ENCODE measurements at places on chromosomes 7 and 10. TPM values are rescaled to one million over a fixed set of nuclear protein-coding genes. Genes with fewer than 3 reads are reported as not detected.

DNA sequence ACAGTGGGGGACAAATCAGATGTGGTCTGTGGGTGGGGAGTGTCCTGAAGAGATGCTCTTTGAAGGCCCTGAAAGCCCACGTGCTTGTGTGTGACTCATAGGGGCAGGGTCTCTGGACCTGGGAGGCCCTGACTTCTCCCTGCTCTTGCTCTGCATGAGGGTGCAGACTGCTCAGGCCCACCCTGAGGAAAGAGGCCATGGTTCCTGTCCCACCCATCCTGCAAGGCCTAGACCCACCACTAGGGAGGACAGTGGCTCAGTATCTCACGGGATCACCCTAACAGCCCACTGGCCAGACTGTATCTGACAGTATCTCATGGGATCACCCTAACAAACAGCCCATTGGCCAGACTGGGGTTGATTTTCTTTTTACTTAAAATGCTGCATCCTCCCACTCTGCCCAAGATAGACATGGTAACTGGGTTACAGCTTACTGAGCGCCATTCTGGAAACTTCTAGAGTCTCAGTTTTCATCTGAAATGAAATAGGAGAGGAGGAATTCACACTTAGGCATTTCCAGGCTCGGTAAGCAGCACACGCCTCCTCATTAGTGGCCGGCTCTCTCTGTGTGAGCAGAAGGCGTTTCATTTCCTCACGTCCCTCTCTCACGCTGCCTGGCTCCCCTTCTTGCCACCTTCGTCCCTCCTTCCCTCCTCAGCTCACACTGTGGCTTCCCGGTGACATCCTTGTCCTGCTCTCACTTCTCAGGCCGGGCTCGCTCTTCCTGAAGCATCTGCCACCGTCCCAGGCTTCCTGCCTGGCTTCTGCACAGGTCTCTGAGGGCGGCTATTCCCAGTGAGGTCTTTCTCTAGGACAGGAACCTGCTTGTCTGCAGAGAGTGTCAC lies 242.6 kb downstream of the GLRX3 start:
- no peak overlapping the region for H3K27ac ChIP-seq
- no peaks in the 10 kb centered on the region for H3K27me3 ChIP-seq
- DNase-seq = peak; percentile 44
- peaks cover 2% of the 10 kb centered on the region for H3K36me3 ChIP-seq
- H3K4me1 ChIP-seq = no peaks in the 10 kb centered on the region

DNA sequence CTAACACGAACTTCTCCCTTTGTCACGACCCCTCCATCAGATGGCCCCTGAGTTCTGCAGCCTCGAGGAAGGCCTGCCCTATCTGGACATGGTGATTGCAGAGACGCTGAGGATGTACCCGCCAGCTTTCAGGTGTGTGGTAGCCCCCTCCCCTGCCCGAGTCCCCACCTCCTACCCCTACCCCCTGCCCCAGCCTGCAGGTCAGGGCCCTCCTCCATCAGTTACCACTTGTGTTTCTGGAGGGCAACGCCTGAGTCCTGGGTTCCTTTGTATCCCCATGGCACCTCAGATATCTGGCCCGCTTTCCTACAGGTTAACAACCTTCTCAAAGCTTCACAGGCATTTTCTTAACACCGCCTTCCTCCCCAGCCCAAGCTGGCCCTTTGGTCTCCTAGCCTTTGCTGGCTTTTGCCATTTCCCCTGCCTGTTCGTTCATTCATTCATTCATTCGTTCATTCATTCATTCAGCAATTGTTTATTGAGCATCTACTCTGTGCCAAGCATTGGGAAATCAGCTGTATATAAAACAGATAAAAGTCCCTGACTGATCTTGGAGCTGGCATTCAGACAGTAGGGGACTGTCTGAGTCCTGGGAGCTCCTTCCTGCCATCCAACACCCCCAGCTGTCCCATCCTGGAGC lies 55.6 kb downstream of the PARP12 start:
- peaks cover 11% of the 10 kb centered on the region for H3K4me1 ChIP-seq
- peaks cover 4% of the 10 kb centered on the region for H3K36me3 ChIP-seq
- no peaks in the 10 kb centered on the region for H3K27me3 ChIP-seq
- DNase-seq = no peak

DNA sequence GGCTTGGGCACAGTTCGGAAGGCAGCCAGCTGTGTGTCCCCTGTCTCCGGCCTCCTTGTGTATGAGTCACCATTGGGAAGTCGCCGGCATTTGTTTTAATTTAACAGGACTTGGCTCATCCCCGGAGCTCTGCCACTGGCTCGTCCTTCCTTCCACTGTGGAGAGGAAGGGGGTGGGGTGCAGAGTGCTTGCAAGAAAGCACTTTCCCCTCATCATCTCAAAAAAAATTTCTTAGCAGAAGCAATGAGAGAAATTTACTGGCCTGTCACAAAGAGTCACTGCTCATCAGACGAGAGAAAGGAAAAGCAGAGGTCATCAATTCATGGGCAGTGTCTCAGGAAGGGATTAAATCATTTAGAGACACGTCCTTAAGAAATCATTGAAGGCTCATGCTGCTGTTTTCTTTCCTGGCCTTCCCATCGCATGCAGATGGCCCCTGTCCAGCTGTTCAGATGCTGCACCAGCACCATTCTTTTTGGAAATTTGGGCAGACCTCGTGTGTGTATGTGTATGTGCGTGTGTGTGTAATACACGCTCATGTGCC lies 93.3 kb downstream of the BMS1 start:
- DNase-seq = no peak
- no peak overlapping the region for H3K27ac ChIP-seq
- H3K4me3 ChIP-seq = no peak overlapping the region

DNA sequence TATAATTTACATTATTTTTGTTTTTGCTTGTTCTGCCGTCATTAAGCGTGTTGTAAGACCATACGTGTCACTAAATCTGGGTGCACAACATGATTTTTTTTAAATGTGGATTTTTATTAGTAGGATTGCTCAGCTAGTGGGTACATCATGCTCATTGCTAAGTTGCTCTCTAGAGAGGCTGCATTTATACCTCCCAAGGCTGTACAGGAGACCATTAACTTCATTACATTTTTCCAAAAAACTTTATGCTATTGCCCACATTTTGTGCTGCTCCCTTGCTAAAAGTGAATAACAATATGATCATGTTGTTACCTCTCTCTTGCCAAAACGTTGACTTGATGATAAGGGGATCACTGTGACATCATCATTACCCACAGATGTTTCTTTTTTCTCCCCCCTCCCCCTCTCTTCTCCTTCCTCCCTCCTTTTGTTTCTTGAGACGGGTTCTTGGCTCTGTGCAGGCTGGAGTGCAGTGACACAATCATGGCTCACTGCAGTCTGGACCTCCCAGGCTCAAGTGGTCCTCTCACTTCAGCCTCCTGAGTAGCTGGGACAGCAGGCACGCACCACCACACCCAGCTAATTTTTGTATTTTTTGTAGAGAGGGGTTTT lies 65.1 kb downstream of the BMPR1A start:
- peaks cover 5% of the 10 kb centered on the region for H3K36me3 ChIP-seq
- H3K4me3 ChIP-seq = no peak overlapping the region
- no peak overlapping the region for H3K27ac ChIP-seq
- peaks cover 8% of the 10 kb centered on the region for H3K4me1 ChIP-seq
- no peaks in the 10 kb centered on the region for H3K27me3 ChIP-seq

DNA sequence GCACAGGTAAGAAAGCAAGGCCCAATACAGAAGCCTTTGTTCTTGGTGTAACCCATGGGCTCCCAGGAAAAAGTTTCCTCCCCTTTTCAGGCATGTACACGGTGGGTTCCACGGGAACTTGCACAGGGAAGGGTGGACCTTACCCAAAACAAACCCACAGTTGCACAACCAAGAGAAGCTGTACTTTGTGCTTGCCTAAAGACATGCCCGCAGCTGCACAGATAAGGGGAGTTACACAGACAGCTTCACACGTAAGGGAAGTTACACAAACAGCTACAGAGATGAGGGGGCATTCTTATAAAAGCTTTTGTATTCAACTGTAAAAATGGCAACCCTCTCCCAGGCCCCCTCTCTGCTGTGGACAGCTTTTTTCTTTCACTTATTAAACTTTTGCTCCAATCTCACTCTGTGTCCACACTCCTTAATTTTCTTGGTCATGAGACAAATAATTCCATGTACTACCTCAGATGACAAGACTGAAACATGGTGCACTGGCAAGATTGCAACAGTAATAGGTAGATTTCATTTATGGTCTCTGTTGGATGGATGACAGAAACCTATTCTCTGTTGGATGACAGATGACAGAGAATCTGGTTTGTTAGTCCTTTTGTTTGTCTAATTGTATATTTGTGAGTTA lies 72.9 kb downstream of the ATE1 start:
- H3K4me1 ChIP-seq = no peaks in the 10 kb centered on the region
- H3K27me3 ChIP-seq = no peaks in the 10 kb centered on the region
- H3K27ac ChIP-seq = no peak overlapping the region
- DNase-seq = no peak

- H3K4me1 ChIP-seq = no peaks in the 10 kb centered on the region
- H3K27me3 ChIP-seq = peaks cover 11% of the 10 kb centered on the region
- DNase-seq = no peak
- no peak overlapping the region for H3K4me3 ChIP-seq
- no peaks in the 10 kb centered on the region for H3K36me3 ChIP-seq
- no peak overlapping the region for H3K27ac ChIP-seq
Observed at GRCh38 chr10:128614802-128615553, 488.8 kb upstream of the MKI67 start.

- H3K4me1 ChIP-seq = peaks cover 29% of the 10 kb centered on the region
- no peak for DNase-seq
- H3K4me3 ChIP-seq = peak overlapping the region; percentile 80
- H3K27me3 ChIP-seq = peaks cover 3% of the 10 kb centered on the region
Observed at GRCh38 chr10:102247734-102248133, 2.4 kb downstream of the GBF1 start.

- no peaks in the 10 kb centered on the region for H3K36me3 ChIP-seq
- no peaks in the 10 kb centered on the region for H3K4me1 ChIP-seq
- no peak for DNase-seq
- H3K27ac ChIP-seq = no peak overlapping the region
Observed at GRCh38 chr10:13496931-13497330, 31.9 kb downstream of the BEND7 start.

DNA sequence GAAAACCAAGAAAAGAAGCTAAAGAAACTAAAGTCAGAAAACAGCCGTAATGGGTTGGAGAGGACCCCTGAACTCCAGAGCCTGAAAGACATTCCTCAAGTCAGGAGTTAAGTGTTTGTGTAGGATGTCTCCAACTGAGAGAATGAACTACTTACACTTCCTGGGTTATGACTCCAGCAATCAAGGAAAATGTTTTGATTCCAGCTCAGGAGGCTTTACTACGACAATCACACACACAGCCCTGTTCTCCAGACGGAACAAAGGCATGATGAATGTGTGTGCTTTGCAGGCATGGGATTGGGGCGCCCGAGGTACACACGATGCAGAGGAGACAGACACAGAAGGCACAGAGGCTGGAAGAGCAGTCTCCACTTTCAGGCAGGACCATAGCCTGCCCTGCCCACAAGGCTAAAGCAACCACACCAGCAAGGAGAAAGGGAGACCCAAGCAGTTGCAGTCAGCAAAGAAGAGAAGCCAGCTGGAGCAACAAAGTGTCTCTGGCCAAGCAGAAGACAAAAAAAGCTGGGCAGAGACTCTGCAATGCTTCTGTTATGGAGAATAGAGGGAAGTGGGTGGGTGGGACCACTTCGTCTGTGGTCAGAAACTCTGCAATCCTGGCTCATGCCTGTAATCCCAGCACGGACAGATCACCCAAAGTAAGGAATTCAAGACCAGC lies 89.1 kb downstream of the GRB10 start:
- H3K4me1 ChIP-seq = peaks cover 6% of the 10 kb centered on the region
- no peak overlapping the region for H3K4me3 ChIP-seq
- H3K27ac ChIP-seq = no peak overlapping the region

DNA sequence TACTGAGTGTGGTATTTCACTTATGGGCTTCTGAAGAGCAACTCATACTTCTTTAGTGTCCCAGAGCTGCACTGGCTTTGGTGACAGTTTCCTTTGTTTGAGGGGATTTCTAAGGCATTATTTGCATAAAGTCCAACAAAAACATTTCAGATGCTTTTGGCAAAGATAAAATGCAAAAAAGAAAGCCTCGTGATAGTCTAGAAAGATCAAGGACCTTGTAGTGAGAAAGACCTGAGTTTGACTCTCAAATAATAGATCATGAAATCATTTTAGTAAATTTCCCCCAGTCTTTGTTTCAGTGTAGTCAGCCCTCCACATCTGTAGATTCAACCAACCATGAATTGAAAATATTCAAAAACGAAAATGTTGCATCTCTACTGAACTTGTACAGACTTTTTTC lies 107.4 kb downstream of the EEPD1 start:
- no peak overlapping the region for H3K27ac ChIP-seq
- no peak overlapping the region for H3K4me3 ChIP-seq
- peaks cover 9% of the 10 kb centered on the region for H3K4me1 ChIP-seq

GRCh38 chr7:22811746-22812280 lies 10.8 kb downstream of the TOMM7 start:
- no peak overlapping the region for H3K27ac ChIP-seq
- no peak overlapping the region for H3K4me3 ChIP-seq
- DNase-seq = no peak
- H3K4me1 ChIP-seq = peaks cover 6% of the 10 kb centered on the region
- H3K27me3 ChIP-seq = no peaks in the 10 kb centered on the region
- H3K36me3 ChIP-seq = peaks cover 21% of the 10 kb centered on the region

DNA sequence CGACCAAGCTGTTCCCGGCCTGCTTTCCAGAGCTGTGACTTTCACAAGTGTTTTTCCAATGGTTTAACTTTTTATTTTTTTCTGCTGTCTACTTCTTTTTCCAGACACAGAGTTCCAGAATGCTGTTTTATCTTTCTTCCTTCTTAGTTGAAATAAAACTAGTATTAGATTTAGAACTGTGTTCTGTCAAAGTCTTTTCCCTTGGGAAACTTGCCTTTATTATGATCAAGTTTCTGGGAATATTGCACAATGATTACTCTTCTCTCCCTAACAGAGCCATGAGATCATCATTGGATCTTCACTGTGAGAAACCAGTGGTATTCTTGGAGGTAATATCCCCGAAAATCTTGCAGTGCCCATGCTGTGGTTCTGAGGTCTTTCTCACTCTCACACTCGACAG lies 104.9 kb upstream of the KCND2 start:
- no peaks in the 10 kb centered on the region for H3K27me3 ChIP-seq
- H3K36me3 ChIP-seq = no peaks in the 10 kb centered on the region
- DNase-seq = no peak
- H3K4me3 ChIP-seq = no peak overlapping the region
- H3K27ac ChIP-seq = no peak overlapping the region
- no peaks in the 10 kb centered on the region for H3K4me1 ChIP-seq

DNA sequence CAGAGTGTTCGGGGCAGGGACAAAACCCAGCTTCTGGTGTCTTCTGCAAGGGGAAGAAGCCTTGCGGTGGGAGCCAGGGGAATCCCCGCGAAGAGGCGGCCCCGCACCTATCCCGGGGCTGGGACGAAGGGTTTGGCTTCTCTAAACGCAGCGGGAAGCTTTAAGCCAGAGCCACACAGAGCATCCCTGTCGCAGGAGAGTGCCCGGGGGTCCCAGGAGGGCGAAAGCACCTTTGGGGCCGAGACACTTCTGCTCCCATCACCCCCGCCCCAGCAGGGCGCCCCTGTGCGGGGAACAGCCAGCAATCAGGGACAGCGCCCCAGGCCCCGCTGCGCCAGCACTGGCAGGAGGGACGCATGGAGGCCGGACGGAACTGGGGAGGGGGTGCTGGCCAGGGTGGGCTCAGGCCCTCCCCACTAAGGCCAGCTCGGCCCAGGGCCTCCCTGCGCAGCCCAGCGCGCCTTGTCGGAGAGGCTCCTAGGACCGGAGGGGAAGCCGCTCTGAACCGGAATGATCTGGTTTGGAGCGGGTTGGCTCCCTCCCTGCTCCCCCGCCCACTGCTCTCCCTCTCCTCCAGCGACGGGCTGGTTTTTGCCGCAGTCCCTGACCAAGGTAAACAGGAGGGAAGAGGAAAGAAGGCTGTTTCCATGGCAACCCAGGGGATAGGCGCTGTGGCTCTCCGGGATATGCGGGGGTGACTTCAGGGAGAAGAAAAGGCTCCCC lies 63.9 kb downstream of the TMEM209 start:
- H3K4me1 ChIP-seq = peaks cover 24% of the 10 kb centered on the region

KIAA1217 gene
- 2.3 TPM for total RNA-seq

PITRM1 gene
- 99.9 TPM for total RNA-seq

ZFAND2A gene
- 34.7 TPM for total RNA-seq

CDK14 gene
- total RNA-seq = 0.76 TPM

RBM28 gene
- 77.1 TPM for total RNA-seq

All from natural killer cell treated with Interleukin-12 subunit alpha and Interleukin-12 subunit beta and Interleukin-15 and Interleukin-18, amount 100 ng/mL, for 72 hours (primary cell).